ENCODE measurements at places on chromosomes 4 and X.

DNA sequence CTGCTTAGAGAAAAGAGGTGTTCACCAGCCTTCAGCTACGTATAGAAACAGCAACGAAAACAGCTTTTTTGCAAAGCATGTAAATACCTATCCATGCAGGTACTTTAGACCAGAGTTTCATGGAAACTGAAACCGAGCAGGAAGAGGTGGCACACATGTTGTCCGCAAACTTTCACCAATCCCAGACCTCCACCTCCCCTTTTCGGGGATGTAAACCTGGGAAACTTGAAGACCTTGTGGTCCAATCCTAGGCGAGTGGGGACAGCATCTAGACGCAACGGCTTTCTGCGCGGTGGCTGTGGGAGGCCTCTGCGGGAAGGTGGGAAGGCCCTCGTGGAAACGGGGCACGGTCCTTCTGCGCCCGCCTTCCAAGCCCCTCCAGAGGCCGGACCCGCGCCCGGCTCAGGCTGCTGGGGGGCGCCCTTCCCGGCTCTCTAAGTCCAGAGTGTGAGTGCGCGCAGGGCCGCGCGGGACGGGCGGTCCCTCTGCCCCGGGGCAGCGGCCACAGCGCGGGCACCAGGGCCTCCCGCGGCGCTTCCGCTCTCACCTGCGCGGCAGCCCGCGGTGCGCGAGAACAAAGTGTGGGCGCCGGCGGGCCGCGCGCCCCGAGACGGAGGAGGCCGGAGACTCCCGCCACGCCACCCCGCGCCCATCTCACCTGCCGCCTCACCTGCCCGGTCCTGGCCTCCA lies 830 bp upstream of the SHROOM2 start:
- DNase-seq = no peak

GRCh38 chrX:154541896-154542722 lies 4.5 kb downstream of the G6PD start:
- DNase-seq = no peak

DNA sequence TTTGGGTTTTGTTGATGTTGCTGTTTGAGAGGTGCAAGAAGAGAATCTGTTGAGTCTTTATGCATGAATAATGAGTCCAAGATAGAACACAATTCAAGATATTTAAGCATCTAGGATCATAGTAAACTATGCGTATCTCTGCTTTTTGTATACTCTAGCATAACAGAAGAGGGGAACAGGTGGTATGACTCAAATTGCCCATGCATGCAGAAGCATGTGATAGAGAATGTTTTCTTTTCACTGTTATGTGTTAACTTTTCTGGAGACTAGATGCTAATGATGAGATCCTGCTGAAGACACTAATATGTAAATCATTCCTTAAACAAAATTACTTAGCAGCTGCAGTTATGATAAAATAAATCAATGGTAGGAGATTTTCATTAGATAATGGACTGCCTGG lies 165.3 kb upstream of the FTHL17 start:
- no peak for DNase-seq

GRCh38 chrX:148504506-148504905 lies 4.1 kb downstream of the AFF2 start:
- DNase-seq = no peak

DNA sequence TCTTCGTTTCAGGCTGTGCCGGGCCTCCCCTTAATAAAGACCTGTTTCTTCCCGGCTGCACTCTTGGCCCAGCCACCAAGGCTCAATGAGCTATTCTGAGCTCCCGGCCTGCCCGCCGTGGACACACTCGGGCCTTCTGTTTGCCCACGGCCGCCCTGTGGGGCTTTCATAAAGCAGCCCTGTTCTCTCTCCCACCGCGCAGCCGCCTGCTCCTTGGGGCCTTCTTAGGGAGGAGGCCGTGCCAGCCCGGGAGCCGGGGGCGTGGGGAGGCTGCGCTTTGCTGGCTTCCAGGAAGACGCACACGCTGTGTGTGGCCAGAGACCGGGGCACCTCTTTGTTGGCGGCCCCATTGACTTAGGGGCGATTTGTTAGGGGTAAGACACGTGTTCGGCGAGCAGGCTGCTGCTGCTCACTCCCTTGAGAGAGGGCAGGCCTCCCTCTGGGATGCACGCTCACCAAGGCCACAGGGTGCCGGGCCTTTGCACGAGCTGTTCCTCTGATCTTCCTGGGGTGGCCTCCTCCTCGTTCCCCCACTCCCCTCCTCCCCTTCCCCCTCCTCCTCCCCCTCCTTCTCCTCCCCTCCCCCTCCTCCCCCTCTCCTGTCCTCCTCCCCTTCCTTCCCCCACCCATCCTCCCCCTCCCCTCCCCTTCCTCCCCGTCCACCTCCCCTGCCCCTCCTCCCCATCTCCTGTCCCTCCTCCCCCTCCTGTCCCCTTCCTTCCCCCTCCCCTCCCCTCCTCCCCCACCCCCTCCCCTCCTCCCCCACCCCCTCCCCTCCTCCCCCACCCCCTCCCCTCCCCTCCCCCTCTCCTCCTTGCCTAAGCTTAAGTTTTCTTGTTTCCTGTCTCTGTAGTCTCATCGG lies 11.3 kb downstream of the BLOC1S4 start:
- DNase-seq = no peak

GRCh38 chrX:134971926-134972325 lies 18.9 kb upstream of the SMIM10 start:
- DNase-seq = no peak

DNA sequence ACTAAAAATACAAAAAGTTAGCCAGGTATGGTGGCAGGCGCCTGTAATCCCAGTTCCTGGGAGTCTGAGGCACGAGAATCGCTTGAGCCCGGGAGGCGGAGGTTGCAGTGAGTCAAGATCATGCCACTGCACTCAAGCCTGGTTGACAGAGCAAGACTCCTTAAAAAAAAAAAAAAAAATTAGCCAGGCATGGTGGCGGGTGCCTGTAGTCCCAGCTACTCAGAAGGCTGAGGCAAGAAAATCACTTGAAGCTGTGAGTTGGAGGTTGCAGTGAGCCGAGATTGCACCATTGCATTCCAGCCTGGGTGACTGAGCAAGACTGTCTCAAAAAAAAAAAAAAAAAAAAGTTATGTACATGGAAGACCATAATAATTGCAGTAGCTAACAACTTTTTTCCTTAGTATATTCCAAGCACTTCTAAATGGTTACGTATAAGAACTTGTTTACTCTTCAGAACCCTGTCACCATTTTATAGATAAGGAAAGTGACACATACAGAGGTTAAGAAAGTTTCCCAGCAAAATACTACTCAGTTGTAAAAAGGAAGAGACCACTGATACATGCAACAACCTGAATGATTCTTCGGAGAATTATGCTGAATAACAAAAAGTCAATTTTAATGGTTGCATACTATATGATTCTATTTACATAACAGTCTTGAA lies 24.5 kb downstream of the RUFY3 start:
- no peak for DNase-seq

- DNase-seq = no peak
Measured at GRCh38 chrX:50874876-50875275, 35.7 kb upstream of the BMP15 start.

All from NCI-H1436 treated with DMSO at 0.1 percent for 48 hours (cell line).